ENCODE measurements at places on chromosomes 6 and 20. TPM values are rescaled to one million over a fixed set of nuclear protein-coding genes. Genes with fewer than 3 reads are reported as not detected.

The TRAPPC3L gene
- total RNA-seq, result not detected

The POU5F1 gene
- total RNA-seq, result 1.9 TPM

DNA sequence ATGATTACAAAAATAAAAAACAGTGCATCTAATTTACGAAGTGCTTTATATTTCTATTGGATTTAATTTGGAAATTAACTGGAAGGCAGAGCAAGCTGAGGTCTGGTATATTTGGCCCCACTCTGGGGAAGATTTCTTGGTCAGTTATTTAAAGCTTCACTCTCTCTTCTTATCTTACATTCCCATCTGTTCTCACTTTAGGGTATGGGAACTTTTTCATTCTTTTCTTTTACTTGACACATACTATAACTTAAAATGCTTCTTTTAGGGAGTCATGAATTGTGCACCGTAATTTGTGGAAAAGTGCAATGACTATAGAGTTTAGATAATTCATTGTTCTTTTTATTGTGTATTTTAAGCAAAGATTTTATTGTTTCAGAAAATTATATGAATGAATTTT lies 170.4 kb downstream of the BCKDHB start:
- no peak overlapping the region for H3K4me3 ChIP-seq
- no peaks in the 10 kb centered on the region for H3K4me1 ChIP-seq
- DNase-seq, result no peak
- no peaks in the 10 kb centered on the region for H3K36me3 ChIP-seq

DNA sequence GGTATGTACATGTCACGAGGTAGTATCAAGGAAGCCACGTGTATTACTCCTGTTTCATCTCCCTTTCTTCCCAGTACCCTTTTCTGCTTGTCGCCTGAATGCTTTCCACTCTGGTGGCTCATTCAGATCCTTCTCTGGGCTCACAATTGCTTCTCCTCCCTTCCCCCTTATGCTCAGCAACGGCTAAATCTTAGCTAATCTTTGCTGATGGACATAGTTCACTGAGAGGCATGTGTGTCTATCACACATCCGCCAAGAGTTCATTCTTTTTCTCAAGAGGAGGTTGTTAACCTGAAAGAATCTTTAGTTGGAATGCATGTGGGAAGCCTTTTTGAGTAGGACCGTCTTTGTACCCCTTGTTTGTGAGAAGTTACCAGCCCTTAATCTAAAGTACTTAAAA lies 25.8 kb upstream of the MROH8 start:
- H3K27ac ChIP-seq, result no peak overlapping the region
- peaks cover 52% of the 10 kb centered on the region for H3K36me3 ChIP-seq
- no peaks in the 10 kb centered on the region for H3K27me3 ChIP-seq

GRCh38 chr6:155121699-155122098 lies 126.6 kb downstream of the TIAM2 start:
- H3K4me1 ChIP-seq, result peaks cover 20% of the 10 kb centered on the region
- no peak overlapping the region for H3K4me3 ChIP-seq
- no peaks in the 10 kb centered on the region for H3K27me3 ChIP-seq
- H3K27ac ChIP-seq, result no peak overlapping the region
- no peaks in the 10 kb centered on the region for H3K36me3 ChIP-seq

Measured in HCT116 (cell line).